ENCODE measurements at places on chromosomes 6 and 20.

DNA sequence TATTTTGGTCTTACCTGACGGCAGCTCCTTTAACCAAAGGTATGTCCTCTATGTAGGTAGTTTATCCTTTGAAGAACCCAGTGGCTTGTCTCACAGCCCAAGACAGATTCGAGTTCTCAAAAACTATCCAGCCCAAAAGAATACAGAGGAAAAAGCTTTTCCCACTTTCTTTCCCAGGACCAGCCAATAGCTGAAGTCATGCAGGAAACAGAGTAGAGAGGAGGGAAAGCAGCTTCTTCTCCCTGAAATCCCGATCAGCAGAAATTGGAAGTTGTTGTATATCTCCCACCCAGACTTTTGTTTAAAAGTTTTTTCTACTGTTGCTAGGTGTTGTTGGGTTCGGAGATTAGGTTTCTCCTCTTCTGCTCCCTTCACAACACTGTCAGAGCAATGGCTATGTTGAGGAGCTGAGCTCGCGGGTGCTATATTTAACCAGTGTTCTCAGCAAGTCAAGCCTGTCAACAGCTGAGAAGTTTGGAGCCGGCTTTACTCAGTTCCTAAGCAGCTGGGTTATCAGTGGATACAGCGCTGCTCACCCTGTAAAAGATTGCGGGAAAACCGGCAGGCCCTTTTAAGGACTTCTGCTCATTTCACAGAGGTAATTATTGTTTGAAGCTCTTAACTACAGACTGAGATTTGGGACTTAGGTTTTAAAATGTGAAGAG is at the start of gene FILIP1:
TSS of gene FILIP1 (minus strand) at position 401 of the 665 bp plus-strand sequence. CDS start 78,828 bp downstream, outside the sequence.
- DNase-seq: no peak

GRCh38 chr20:50048420-50049166 is 64.4 kb downstream of the UBE2V1 start:
- no peak for DNase-seq

- no peak for DNase-seq
Measured at GRCh38 chr6:31353384-31353945, 3.5 kb downstream of the HLA-B start.

GRCh38 chr20:62590309-62591121 is 51.8 kb upstream of the SLCO4A1 start:
- DNase-seq: no peak

Measured in stimulated activated CD8-positive, alpha-beta memory T cell treated with anti-CD3 and anti-CD28 coated beads, Interleukin-15, amount 100 ng/mL, for 1 hour (primary cell).